ENCODE measurements at places on chromosomes 4 and X.

GRCh38 chrX:110600745-110601310 is 194.8 kb downstream of the CHRDL1 start:
- DNase-seq: no peak

DNA sequence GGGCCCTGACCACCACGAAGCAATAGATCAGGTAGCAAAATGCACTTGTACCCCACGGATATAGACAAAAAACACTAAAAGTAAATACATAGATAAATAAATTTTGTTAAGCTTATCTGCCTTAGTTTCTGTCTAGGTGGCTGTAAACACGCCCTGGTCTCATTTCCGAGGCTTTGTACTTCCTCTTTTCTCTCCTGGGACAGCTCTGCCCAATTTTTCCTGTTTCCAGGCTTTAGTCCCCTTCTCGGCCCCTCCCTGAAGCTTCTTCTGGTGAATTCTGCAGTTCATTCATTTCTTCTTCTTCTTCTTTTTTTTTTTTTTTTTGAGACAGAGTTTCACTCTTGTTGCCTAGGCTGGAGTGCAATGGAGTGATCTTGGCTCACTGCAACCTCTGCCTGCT is 73.4 kb upstream of the STOX2 start:
- DNase-seq: no peak

- DNase-seq: no peak
Observed at GRCh38 chr4:94650690-94651089, 107.1 kb upstream of the BMPR1B start.

- DNase-seq: no peak
Observed at GRCh38 chr4:17709763-17710068, 71.7 kb downstream of the FAM184B start.

DNA sequence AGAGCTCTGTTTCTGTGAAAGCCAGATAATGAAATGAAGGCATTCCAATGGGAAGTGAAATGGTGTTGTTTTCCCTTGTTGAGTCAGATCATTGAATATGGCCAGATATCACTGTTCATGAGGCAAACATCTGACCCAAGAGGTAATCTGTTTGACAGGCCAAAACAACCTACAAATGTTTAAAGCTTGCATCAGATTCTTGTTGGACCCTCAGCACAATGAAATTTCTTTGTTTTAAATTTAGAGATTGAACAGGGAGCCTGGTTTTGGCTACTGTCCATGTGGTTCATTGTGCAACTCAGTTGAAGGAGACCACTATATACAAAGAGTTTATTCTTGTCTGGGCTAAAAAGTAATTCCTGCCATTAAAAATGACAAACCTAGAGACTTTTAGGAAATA is 159.1 kb downstream of the AFF2 start:
- no peak for DNase-seq

DNA sequence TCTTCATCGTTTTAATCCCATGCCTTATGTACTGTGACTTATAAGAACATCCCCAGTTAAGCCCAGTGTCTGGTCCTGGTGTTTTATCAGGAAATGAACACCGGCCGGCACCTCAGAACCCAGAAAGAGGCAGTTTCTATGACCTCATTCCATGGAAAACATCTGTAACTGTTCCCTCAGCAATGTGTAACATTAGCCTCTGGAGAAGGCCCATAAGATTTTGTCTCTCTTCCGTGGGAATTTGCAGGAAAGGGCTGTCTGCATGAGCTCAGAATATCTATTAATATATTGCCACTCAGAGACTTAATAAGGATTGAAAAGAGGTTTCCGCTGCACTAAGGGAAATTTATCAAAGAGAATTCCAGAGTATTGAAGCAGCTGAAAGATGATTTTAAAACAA is 3.1 kb upstream of the TCEANC start:
- no peak for DNase-seq

DNA sequence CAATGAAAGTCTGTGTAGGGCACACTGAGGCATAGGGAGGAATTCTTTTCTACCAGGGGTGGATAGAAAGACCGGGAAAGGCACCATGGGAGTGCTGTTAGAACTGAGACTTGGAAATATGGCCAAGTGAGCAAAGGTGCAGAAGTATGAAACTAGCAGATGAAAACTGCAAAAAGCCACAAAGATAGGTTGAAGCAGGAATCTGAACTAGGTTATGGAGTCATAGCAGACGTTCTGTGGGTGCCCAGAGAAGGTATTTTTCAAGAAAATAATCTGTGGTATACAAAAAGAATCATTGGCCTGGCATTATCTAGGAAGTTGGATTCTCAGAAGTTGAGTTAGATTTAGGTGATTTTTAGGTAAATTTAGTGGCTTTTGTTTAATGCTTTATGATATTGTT is 48.5 kb downstream of the SMAD1 start:
- no peak for DNase-seq

- no peak for DNase-seq
Observed at GRCh38 chr4:94551643-94552564, 100.2 kb downstream of the PDLIM5 start.

GRCh38 chr4:122689972-122690371 is 42.5 kb upstream of the BBS12 start:
- no peak for DNase-seq

DNA sequence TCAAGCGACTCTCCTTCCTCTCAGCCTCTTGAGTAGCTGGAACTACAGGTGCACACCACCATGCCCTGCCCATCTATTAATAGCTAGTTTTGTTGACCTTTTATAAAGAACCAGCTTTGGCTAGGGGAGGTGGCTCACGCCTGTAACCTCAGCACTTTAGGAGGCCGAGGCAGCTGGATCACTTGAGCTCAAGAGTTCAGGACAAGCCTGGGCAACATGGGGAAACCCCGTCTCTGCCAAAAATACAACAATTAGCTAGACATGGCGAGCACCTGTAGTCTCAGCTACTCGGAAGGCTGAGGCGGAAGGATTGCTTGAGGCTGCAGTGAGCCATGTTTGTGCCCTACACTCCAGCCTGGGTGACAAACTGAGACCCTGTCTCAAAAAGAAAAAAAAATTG is 2.7 kb downstream of the TKTL1 start:
- DNase-seq: no peak

- no peak for DNase-seq
Observed at GRCh38 chr4:3200423-3201090, 48.4 kb upstream of the MSANTD1 start.

DNA sequence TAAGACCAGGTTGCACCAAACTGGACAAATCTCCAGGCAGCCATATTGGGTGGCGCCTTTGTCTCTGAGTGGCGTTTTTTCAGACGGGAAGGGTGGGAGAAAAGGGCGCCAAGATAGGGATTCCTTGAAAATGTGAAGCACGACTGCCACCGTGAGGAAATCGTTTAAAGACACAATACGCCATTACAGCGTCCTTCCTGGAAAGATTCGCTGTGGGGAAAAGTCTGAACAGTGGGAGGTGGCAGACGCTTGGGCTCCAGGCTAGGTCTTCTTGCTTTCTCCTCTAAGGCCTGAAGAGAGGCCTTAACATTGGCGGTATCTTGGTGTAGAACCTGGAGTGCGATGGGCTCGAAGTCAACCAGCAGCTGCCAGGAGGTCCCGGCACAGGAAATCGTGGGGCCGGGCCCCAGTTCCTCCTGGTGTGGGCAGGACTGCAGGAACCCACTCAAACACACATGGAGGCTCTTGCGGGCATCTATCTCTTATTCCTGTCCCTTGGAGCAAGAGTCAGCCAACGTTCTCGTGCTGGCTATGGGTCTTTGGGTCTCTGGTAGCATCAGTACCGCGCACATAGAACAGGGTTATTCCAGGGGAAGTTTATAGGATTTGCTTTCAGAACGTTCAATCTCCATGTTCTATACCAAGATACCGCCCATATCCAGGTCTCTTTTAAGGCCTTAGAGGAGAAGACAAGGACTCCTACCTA is 208.8 kb downstream of the OR13H1 start:
- DNase-seq: no peak

DNA sequence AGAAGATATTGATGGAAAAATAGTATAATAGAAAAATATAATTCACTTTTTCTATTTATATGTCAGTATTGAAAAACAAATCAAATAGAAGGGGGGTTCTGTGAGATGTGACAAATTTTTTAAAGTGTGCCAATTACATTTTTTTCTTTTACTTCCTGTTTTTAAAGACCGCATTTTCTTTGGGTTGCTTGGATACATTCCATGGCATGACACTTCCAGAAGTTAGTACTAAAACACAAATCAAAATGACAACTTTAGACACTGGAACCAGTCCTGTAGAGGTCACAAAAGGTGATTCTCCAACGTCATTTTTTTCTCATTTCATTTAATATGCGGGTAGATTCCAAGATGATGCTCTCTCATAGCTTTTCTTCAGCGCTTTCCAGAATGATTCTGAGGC is 116.2 kb upstream of the GNPDA2 start:
- no peak for DNase-seq

DNA sequence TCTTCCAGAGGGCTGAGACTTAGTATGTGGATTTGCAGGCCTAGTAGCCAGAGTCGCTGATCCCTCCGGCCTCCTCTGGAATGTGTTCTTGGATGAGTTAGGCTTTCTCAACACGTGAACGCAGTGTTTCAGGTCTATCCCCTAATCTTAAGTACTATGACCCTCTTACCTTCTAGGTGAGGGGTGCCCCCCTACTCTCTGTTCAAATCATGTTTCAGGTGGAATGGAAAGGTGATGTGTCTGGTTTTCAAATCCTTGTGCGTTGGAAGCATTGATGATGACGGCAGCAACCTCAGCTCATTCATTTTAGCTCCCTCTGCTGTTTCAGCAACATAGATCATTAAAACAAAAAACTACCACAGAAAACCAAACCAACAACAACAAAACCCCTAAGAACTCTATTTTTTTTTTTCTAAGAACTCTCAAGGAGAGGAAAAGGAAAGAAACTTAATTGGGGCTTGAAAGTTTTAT is 56.4 kb downstream of the RWDD4 start:
- DNase-seq: no peak

GRCh38 chr4:184949020-184949419 is 69.3 kb upstream of the HELT start:
- no peak for DNase-seq

GRCh38 chrX:9663216-9663615 is 102.4 kb downstream of the GPR143 start:
- DNase-seq: no peak

- DNase-seq: no peak
Observed at GRCh38 chr4:103052779-103053178, 23.8 kb downstream of the SLC9B2 start.

DNA sequence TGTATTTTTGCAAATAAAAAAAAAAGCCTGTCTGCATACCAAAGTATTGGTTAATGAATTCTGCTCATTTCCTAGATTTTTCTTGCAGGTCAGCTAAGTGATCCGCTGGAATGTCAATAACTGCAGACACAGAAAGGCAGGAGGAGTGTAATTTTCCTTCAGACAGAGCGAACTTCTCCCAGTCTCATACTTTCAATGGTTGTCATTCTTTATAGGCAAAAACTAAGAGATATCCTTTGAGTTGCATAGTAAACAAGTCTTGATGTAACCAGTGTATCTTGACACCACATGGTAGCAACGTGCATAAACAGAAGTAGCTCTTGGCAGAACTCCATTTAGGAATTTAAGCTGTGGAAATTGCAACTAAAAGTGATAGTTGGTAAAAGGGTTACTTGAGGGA is 8.2 kb downstream of the CAPN6 start:
- no peak for DNase-seq

DNA sequence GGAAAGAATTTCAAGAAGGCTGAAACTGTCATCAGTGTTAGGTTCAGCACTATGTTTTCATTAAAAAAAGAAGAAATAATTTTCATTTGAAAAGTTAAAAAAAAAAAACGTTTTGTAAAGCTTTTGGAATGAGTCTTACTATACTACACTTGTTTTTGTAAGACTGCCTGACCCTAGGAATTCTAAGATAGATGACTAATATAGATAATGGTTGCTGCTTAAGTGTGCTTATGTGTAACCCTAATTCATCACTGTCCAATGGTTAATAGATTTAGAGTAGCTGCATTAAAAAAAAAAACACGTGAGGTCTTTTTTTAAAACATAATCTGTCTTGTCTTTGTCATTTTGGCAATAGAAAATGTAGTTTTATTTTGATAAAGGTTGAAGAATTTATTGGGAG is 323.2 kb downstream of the IL1RAPL1 start:
- no peak for DNase-seq

DNA sequence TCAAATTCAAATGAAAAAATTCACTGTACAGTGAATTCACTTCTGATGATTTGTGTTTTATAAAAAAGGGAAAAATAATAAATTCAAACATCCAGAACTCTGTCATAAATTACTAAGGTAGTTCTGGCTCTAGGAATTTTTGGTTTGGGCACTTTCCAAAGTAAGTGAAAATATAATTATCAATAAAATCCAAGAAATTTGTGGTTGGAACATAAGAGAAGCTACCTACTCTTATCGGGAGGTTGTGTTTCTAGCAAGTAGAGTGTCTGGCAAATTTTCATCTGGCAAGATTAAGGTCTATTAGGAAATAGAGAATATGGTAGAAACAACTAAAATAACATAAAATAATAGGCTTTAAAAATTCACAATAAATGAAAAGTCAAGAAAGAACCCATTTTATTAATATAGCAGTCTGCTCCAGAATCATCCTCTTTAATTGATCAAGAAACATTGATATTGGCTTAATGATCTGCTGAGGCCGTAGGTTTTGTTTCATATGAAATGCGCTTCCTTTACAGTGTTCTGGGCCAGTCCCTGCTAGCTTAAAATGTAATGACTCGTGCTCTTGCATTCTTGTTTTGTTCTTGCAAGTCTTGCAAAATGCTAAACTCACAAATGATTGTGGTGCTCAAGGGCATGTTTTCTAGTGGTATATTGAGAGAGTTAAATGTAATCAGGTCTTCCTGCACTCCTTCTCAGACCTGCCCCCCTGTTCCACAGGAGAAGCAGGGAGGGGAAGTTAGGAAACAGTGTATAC is 331.4 kb downstream of the RAPGEF2 start:
- no peak for DNase-seq

GRCh38 chrX:48983081-48983480 is 11.4 kb upstream of the KCND1 start:
- DNase-seq: no peak

- no peak for DNase-seq
Observed at GRCh38 chrX:132171478-132171877, 43.7 kb upstream of the FRMD7 start.

DNA sequence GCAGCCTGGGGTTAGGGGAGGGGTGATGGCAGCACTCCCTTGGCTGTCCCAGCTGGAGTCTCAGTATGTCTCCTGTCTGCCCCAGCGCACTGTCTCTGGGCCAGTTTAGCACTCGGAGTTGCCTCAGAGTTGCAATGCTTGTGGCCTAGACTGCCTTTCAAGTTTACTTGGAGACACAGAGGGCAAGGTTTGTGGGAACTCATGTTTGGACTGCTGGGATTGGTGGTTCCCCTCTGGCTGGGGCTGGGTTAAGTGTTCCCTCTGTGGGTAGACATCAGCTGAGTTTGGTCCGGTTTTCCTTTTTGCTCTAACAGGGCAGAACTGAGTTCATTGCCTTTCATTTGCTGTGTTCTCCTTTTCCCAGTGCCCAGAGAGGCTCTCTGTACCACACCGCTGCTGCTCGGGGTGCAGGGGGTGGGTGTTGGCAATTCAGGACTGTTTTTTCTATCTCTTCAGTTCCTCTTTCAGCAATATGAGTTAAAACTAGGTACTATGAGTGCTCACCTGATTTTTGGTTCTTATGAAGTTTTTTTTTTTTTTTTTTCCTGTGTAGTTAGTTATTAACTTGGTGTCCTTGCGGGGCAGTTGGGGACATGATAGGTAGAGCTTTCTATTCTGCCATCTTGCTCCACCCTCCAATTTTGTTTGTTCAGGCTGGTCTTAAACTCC is 17.2 kb downstream of the RAB33B start:
- no peak for DNase-seq

Data from germinal center (tissue), 1 donor.